Left colon (tissue), 2 donors: ENCODE measurements at places on chromosomes 16 and 17. TPM values are rescaled to one million over a fixed set of nuclear protein-coding genes. Genes with fewer than 3 reads are reported as not detected.

REXO5 gene
- 3.0 TPM for total RNA-seq

CYLD gene
- 21.5 TPM for total RNA-seq

OTOA gene
- not detected for total RNA-seq

ORMDL3 gene
- 63.4 TPM for total RNA-seq

ITGAX gene
- total RNA-seq = 1.6 TPM

HOXB6 gene
- 43.3 TPM for total RNA-seq

NHLRC4 gene
- 0.36 TPM for total RNA-seq

AGRP gene
- not detected for total RNA-seq

CYBA gene
- 277 TPM for total RNA-seq

HSPB9 gene
- total RNA-seq = not detected

LDHD gene
- total RNA-seq = 85.0 TPM

GJC1 gene
- total RNA-seq = 0.95 TPM

TPSB2 gene
- 6.4 TPM for total RNA-seq

TMC7 gene
- total RNA-seq = 11.7 TPM

CARD14 gene
- 1.3 TPM for total RNA-seq

OR4D1 gene
- total RNA-seq = not detected

P3H4 gene
- 10.7 TPM for total RNA-seq

TM4SF5 gene
- 17.3 TPM for total RNA-seq

PPY gene
- total RNA-seq = 2.0 TPM

OR3A1 gene
- total RNA-seq = not detected

PSME3IP1 gene
- total RNA-seq = 90.6 TPM

CISD3 gene
- total RNA-seq = 99.8 TPM
